ENCODE measurements at places on chromosomes 7 and 10.

DNA sequence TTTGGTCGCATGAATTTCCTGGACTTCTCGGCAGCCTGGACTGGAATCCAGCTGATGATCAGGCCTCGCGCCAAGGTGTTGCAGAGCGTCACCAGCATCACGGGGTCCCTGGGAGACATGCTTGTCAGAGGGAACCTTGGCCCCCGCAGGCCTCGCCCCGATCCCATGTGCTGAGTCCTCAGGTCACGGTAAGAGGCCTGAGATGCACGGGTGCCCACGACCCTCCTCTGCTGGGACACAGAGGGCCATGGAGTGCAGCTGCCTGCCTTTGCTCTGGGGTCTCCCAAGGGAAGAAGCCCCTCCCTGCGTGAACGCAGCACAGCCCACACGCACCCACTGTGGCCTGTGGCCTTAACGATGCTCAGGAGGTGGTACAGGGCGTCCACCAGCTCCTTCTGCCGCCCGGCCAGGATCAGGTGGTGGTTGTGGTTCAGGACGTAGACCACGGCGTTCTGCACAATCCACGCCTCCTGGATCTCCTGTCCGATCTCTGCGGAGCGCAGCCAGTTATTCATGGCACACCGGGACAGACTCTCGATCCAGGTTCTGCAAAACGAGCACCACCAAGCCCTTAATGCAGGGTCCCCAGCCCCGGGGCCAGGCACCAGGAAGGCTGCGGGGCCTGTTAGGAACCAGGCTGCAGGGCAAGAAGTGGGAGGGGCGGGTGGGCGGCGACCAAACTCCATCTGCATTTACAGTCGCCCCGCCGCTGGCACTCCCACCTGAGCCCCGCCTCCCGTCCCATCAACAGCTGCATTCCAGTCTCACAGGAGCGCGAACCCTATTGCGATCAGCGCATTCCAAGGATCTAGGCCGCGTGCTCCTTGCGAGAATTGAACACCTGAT, 29.4 kb downstream of the CFAP46 start:
- DNase-seq, result no peak

- DNase-seq, result no peak
These were observed 146.1 kb downstream of the SLIT1 start for GRCh38 chr10:97039538-97040247.

DNA sequence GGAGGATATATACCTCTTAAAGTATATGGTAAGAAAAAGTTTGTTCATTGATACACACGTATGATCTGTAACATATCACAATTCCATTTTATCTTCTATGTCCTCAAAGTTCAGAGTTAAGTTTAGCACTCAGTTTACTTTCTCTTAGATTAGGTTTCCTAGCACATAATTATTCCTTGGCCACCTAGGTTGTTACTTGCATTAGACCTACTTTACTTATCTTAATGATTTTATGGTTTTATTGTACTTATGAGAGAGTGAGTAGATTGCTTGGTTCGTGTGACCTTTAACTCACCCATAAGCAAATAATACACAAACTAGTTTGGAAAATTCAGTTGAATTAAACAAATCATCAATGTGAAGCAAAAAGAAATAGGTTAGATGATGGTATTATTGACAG, 33.9 kb upstream of the SP4 start:
- no peak for DNase-seq

GRCh38 chr7:124762611-124763143, 2.9 kb downstream of the GPR37 start:
- DNase-seq, result no peak

DNA sequence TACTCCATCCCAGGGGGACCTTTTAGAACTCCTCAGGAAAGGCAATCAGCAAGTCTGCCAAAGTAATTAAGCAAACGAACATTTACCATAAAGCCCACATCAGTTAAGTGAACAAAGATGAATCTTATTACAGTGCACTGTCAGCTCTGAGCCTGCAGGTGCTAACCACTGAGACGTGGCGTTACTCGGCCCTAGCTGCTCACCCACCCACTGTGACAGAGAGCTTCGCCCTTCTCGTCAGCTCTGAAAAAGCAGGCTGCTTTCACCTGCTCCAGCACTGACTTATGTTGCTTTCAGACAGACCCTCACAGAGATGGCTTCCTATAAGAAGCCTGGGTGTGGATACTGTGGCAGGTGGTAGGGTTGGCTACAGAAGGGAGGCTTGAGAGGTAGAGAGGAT, 57.7 kb upstream of the KCNIP2 start:
- no peak for DNase-seq

GRCh38 chr10:122882766-122883165, 3.4 kb upstream of the FAM24B start:
- DNase-seq, result no peak
